ENCODE measurements at places on chromosomes 7 and 10.
A peak's percentile ranks its signal among the peaks of the same experiment; 100 is the strongest.

- DNase-seq, result peak; percentile 5
Observed at GRCh38 chr10:88116971-88117626, 253.7 kb downstream of the PTEN start.

DNA sequence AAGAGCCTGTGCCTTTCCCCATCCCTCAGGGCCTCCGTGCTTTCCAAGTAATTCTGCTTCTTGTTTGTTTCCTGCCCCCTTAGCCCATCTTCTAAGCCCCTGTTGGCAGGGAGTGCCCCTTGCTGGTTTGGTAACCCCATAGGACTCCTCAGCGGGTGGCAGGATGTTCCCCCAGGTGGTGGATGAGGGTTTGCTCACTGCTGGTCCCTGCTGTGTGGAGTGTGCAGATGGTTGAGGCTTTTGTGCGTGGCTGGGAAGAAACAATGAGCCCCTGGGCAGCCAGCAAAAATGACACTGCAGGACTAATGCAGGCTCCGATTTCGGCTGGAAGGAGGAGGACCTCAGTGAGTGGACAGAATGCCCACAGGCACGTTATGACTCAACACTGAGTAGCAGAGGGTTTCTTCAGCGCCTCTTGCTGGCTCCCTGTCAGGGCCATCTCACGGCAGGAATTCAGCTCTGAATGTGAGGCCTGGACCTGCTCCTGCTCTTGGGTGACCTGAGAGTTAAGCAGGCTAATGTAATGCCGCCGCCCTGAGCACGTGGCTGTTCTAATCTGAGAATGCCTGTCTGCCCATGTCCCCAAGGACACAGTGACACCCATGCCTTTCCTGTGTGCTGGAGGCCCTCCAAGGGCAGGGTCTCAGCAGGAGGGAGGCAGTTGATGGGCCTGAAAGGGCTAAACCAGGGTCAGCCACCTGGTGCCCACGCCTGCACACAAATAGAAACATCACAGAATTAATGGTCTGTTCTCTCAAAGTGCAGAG is 16.6 kb downstream of the BAG3 start:
- DNase-seq, result peak; percentile 92

GRCh38 chr10:65818990-65819389 is 1106.8 kb upstream of the LRRTM3 start:
- no peak for DNase-seq

DNA sequence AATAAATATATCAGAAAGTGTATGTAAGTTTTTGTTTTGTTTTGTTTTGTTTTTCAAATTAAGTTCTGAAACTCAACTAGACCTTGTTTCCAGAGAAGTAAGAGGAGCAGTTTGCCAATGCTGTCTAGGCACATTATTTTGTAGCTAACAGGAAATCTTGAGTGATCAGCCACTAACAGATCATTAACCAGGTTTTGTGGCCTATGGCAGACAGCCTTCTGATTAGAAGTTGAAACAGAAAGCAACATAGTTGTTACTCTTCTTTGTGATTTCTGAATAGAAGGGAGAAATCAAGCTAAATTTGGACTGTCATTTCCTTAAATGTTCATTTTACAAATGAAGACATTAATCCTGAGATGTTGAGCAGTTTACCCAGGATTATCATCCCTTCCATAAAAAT is 142.6 kb downstream of the PLXDC2 start:
- no peak for DNase-seq

GRCh38 chr10:78170026-78170475 is 136.4 kb downstream of the RPS24 start:
- peak; percentile 50 for DNase-seq

GRCh38 chr7:44072364-44073231 is 7.2 kb upstream of the PGAM2 start:
- DNase-seq, result peak; percentile 85

- no peak for DNase-seq
Observed at GRCh38 chr7:116672596-116673456, 830 bp downstream of the MET start.

- no peak for DNase-seq
Observed at GRCh38 chr10:28839600-28840007, 162.3 kb downstream of the BAMBI start.

DNA sequence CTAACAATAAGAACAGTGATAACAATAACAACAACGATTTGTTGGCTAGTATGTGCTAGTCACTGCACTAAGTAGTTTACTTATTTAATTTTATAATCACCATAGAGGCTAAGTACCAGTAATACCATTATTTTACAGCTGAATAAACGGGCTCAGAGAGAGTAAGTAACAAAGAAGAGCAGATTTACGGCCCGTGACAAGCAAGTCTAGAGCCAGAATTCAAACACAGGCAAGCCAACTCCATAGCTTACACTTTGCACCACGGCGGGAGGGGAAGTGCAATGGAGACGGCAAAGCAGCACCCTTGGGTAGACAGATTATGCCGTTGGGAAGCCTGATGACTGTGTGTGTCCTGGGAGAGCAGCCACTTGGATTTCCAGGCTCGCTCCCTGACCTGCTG is 1.2 kb upstream of the OR6V1 start:
- DNase-seq, result no peak

GRCh38 chr7:33886149-33886623 is 19.2 kb upstream of the BMPER start:
- peak; percentile 53 for DNase-seq

- peak; percentile 99 for DNase-seq
Observed at GRCh38 chr7:102875700-102876295, 37.0 kb upstream of the LRRC17 start.

GRCh38 chr7:131188367-131189339 is 139.0 kb upstream of the MKLN1 start:
- peak; percentile 99 for DNase-seq

DNA sequence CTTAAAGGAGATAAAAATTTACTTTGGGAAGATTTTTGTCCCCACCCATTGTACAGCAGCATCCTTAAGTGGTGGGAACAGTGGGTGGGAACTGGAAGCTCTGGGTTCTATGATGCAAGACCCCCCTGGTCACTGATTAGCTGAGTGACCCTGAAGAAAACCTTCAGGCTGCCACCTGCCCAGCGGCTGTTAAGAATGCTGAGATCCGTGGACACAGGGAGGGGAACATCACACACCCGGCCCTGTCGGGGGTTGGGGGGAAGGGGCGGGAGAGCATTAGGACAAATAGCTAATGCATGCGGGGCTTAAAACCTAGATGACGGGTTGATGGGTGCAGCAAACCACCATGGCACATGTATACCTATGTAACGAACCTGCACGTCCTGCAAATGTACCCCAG is 14.5 kb downstream of the CARD11 start:
- DNase-seq, result no peak

DNA sequence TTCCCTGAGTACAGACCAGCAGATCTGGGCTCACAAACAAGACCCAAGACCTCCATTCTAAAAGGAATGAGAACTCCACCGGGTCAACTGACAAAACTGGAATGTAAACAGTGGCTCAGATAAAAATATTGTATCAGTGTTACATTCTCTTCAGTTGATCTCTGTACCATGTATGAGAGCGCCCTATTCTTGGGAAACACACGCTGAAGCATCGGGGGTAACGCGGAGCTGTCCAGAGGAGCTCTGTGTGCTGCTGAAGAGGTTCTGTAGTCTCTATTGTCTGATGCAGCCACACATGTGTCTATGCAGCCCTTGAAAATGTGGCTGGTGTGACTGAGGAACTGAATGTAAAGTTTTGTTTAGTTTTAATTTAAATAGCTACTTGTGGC is 39.7 kb downstream of the HIPK2 start:
- peak; percentile 33 for DNase-seq

DNA sequence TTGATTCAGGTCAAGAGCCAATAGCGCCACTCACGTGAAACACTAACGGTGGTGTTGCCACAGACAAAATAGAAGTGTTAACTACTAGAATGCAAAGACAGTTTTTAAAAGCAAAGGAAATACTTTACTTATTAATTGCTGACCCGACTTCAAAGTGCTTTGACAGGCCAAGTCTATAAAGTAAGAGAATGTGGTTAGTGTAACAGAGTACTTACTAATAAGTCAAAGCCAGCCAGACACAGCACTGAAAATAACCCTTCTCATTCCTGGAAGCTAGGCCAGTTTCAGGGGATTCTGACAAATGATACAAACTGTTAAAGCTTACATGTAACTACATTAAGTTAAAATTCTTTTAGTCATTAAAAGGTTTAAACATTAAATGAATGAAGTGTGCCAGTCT is 50.3 kb downstream of the ENO4 start:
- DNase-seq, result no peak

DNA sequence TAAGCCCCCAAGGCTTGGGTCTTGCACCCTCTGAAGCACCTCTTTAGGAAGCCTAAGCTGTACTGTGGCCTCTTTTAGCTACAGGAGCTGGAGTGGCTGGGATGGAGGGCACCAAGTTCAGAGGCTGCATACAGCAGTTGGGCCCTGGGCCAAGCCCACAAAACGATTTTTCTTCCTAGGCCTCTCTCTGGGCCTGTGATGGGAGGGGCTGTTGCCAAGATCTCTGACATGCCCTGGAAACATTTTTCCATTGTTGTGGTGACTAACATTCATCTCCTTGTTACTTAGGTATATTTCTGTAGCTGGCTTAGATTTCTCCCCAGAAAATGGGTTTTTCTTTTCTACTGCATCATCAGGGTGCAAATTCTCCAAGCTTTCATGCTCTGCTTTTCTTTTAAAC is 375.7 kb upstream of the NPSR1 start:
- no peak for DNase-seq

- DNase-seq, result no peak
Observed at GRCh38 chr7:51732951-51733350, 416.3 kb upstream of the COBL start.

- DNase-seq, result no peak
Observed at GRCh38 chr7:74525881-74526280, 72.2 kb downstream of the GTF2IRD1 start.

DNA sequence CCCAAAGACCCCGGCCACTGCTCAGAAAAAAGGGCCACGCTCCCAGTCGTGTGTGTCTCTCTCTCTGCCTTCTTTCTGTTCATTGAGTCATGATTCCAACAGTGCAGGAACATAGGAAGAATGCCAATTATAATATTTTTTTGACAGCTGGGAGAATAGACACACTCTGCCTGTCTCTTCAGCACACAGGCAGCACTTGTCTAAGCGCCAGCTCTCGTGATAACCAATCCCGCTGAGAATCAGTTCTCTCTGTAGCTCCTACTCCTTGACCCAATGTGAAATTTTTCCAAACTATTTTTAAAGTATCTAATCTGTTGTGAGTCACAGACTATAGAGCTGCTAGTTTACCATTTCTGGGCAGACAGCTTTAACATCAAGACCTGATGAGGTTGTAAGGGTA is 145.7 kb upstream of the RHEB start:
- DNase-seq, result peak; percentile 92

DNA sequence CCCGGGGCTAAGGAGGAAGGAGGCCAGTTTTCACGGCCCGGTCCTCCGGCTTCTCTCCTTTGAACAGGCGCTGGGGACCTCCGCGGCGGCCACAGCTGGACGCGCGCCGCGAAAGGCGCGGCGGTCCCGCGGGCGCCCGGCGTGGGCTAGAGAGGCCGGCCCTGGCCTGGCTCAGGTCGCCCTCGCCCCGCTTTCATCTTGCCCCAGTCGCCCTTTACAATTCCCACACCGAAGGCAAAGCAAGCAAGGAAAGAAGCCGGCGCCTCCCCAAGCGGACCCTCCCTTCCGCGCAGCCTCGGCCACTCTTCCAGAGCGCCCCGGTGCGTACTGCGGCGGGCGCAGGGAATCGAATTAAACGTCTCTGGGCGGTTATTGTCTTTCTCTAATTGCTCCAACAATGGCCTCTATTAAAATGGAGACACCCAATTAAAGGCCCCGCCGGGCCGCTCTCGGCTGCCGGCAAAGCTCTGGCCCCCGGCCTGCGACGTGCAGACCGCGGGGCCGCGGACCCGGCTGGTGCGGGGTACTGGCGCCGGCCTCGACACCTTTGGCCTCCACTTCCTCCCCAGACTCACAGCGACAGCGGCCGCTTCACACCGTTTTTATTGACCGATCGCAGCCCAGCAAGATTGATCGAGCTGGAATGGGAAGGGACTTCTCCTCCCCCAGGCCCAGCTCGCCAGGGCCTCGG is 4.5 kb upstream of the GATA3 start:
- DNase-seq, result no peak

GRCh38 chr10:118408181-118408580 is 66.1 kb upstream of the FAM204A start:
- DNase-seq, result no peak

DNA sequence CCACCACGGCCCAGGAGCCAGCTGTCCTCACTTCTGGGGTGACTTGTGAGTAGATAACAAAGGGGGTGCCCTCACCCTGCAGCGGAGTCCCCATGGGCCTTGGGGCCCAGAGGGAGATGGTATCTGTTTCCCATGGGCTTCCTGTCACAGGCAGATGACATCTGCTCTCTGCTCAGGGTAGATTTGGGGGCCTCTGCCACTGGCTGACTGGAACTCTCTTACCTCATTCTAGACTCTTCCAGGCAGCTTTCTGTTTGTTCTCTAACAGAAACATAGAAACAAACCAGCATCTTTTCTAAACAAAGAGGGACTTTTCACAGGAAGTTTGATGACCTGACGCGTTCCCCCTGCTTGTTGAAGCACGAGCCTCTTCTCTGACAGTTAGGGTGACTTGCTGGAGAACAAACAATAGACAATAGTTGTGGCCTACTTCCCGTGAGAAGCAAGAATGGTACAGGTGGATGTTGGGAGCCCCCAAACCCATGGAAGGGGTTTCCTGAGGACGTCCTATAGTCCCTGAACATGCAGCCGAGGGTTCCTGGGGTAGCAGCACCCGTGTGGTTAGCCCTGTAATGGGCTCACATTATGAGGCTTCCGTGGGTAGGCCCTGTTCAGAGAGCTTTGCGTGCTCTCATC is 61.6 kb downstream of the GRK5 start:
- no peak for DNase-seq

- peak; percentile 95 for DNase-seq
Observed at GRCh38 chr7:78099715-78100394, 301.3 kb downstream of the PHTF2 start.

GRCh38 chr7:74282748-74283459 is 6.3 kb upstream of the CLIP2 start:
- DNase-seq, result no peak

DNA sequence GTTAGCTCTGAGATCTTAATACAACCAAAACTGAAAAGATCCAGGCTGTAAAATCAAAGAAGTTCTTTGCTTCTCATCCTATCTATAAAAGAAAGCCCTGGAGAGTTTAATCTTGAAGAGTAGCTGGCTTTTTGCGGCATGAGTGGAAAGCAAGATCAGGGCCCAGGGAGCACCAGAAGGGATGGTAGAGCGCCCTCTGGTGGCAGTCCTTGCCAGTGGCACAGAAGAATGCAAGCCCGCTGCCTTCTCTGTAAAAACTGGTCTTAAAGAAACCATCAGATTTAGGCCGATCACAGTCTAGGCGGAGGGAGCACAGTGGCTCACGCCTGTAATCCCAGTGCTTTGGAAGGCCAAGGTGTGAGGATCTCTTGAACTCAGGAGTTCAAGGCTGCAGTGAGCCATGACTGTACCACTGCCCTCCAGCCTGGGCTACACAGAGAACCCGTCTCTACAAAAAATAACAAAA is 35.6 kb downstream of the CPN1 start:
- DNase-seq, result peak; percentile 78

GRCh38 chr10:90784771-90785170 is 73.1 kb downstream of the HTR7 start:
- DNase-seq, result no peak

- DNase-seq, result no peak
Observed at GRCh38 chr10:98158576-98158975, 24.1 kb downstream of the R3HCC1L start.

GRCh38 chr7:97008275-97008917 is 3.0 kb downstream of the DLX6 start:
- DNase-seq, result no peak

Measured in fibroblast of skin of abdomen (primary cell).